ENCODE measurements at places on chromosomes 6 and 20.

- DNase-seq, result no peak
Observed at GRCh38 chr6:155066361-155066760, 71.2 kb downstream of the TIAM2 start.

- DNase-seq, result no peak
Observed at GRCh38 chr20:58256842-58257241, 28.4 kb upstream of the ANKRD60 start.

DNA sequence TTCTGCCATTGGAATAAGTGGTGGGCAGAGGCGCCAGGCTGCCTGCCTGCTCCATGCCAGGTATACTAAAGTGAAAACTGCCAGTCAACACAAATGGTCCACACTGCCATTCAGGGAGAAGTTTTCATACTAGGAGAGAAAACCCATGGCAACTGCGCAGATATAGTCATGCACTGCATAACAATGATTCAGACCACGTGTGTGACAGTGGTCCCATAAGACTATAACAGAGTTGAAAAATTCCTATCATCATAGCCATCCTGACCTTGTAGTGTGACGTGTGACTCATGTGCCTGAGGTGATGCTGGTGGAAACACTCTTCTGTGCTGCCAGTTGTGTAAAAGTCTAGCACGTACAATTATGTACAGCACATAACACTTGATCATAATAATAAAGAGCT lies 25.1 kb downstream of the ZC3H12D start:
- DNase-seq, result no peak

DNA sequence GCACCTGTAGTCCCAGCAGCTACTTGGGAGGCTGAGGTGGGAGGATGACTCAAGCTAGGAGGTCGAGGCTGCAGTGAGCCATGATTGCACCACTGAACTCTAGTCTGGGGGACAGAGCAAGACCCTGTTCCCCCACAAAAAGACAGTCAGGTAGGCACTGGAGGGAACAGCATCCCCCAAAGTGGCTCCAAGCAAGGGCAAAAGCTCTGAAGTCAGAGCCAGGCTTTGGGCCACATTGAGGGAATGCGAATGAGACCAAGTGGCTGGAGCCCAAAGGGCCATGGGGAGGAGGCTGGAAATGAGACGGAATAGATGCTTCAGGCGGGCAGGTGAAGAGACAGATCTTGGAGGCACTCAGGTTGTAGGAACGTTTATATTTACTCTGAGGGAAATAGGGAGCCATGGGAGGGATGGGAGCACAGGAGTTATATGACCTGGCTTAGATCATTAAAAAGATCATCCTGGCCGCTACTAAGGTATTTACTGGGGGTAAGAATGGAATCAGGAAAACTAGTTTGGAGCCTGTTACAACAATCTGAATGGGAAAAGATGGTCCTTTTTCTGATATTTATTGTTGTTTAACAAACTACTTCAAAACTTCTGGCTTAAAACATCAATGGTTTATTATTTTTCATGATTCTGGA lies 229.6 kb upstream of the ZNF217 start:
- DNase-seq, result no peak

GRCh38 chr6:120384671-120385070 lies 949.6 kb downstream of the TBC1D32 start:
- no peak for DNase-seq

GRCh38 chr20:46159101-46159897 lies 41.2 kb downstream of the CD40 start:
- no peak for DNase-seq

- no peak for DNase-seq
Observed at GRCh38 chr6:21355638-21356037, 237.9 kb upstream of the SOX4 start.

GRCh38 chr20:32807706-32808105 lies 12.0 kb upstream of the MAPRE1 start:
- no peak for DNase-seq

DNA sequence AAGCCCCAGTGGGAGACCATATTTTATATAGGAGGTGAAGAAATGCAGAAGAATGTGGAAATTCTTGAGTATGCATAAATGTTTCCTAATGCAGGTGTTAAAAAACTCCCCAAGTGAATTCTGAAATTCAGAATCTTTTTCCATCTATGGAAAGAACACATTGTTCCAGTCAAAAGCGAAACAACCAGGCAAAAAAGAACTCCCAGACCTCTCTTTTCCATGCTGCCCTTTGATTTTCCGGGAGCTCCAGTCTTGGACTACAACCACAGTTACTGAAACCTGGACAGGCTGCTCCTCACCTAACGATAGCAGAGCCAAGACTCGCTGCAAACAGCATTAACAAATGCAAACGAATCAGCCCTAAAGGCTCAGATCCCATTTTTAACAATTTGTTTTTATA lies 108.7 kb upstream of the CNKSR3 start:
- no peak for DNase-seq

DNA sequence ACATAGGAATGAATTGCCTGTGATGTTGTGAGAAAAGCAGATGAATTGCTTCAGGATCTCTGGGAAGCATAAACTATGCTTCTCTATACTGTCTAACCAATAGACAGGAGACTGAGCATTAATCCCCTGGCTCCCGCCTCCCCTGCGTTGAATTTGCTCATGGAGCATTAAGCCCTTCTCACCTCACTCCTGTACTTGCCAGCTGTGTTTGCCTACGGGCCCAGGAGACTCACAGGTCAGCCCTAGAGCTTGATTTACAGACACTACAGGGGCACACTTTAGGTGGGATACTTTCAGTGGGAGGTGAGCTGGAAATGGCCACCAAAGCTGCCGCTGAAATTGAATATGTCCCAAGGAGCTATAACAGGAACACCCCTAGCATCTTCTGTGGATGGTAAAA lies 418.7 kb downstream of the CBLN4 start:
- no peak for DNase-seq

GRCh38 chr20:11844691-11845090 lies 73.0 kb upstream of the BTBD3 start:
- DNase-seq, result no peak

DNA sequence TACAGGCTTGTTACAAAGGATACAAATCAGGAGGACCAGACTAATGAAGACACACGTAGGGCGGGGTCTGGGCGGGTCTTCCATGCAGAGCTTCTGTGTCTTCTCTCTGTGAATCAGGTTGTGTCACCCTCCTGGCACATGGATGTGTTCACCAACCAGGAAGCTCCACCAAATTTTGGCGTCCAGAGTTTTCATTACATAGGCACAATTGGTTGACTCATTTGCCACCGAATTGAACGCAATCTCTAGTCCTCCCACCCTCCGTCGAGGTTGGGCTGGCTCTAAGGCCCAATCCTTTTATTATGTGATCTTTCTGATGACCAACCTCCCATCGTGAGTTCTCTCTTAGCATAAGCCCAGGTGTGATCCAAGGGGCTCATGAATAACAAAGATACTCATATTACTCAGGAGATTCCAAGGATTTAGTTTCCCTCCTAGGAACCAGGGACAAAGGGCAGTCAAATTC lies 36.3 kb upstream of the DDR1 start:
- DNase-seq, result no peak

GRCh38 chr6:145632971-145633370 lies 102.3 kb downstream of the EPM2A start:
- DNase-seq, result no peak

- no peak for DNase-seq
Observed at GRCh38 chr6:27810768-27811450, 101.3 kb downstream of the OR2B2 start.

DNA sequence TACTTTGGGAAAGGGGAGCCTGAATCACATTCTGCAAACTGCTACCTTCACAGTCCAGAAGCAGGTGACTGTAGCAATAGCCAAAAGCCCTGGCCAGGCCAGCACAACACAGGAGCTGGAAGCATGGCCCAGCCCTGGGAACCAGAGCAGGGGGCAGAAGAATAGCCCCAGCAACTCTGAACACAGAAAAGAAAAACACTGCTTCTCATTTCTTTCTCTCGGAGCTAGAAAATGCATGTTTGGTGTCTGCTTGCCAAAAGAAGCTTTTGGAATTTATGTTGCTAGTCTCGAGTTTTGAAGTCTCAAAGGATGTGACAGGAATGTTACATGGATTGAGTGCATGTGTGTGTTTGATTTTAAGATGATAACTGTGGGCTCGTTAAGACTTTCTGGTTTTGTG lies 79.8 kb upstream of the SCAF8 start:
- no peak for DNase-seq

DNA sequence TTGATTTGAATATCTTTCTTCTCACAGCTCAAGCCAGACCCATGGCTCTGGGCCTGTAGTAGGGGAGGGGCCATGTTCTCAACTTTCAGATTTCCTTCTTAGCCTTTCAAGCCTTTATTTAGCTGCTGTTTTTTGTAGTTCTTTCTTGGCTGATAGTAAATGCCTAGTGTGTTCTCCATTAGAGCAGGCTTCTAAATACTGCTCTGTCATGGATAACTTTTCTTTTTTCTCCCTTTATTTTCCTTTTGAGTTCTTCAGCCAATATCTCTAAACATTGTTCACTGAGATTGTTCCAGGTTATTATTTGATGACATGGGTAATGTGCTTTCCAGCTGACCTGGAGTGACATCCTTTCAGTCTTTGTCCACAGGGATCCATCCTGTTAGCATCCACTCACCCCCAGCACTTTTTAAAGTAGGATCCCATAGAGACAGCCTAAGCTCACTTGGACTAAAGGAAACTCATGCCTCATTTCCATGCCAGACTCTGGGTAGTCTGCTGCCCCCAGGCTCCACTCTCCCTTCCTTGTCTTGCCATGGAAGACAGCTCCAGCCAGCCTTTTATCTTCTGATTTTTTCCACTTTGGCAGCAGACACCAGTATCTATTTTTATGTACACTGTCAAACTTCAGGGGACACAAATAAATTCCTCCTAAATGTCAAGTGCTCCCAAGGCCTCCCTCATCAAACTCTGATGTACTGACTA lies 645.6 kb downstream of the RNF144B start:
- DNase-seq, result no peak

DNA sequence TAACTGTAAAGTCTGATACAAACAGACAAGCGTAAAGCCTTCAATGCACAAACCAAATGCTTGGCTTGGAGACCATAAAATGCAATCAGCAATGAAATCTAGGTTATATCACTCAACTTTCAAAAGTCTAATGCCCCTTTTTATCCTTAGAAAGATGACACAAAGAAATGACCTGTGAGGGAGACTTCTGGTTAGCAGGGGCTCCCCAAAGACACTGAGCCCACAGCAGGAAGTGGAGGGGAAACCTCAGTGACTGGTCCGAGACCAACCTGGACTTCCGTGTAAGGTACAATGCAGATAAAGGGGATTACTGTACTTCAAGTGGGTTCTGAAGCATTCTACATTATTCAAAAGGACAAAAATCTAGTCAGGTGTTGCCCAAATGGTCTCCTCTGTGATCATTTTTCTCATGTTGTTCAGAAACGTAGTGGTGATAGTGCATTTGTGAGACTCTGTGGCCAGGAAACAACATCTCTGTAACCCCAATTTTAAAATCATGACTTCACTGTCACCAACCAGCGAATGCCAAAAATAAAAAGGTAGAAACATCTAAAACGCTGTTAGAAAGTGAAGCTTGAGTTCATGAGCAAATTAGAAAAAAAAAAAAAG lies 88.2 kb downstream of the HIVEP2 start:
- peak; percentile 62 for DNase-seq

DNA sequence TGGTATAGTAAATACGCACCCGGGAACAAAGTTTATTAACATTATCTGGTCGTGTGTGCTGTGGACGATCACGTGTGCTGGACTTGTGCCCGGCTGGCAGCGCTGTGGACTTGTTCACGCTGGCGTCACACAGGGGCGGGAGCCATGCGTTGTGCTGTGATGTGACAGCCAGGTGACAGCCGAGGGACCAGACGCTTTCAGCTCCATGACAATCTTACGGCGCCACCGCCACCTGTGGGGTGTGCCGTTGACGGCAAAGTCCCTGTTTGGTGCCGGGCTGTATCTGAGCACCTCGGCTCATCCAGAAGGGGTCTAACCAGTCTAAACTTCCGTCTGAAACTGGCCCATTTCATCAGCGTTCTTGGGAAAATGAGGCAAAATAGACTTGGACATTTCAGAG lies 25.2 kb downstream of the DLL1 start:
- DNase-seq, result no peak

DNA sequence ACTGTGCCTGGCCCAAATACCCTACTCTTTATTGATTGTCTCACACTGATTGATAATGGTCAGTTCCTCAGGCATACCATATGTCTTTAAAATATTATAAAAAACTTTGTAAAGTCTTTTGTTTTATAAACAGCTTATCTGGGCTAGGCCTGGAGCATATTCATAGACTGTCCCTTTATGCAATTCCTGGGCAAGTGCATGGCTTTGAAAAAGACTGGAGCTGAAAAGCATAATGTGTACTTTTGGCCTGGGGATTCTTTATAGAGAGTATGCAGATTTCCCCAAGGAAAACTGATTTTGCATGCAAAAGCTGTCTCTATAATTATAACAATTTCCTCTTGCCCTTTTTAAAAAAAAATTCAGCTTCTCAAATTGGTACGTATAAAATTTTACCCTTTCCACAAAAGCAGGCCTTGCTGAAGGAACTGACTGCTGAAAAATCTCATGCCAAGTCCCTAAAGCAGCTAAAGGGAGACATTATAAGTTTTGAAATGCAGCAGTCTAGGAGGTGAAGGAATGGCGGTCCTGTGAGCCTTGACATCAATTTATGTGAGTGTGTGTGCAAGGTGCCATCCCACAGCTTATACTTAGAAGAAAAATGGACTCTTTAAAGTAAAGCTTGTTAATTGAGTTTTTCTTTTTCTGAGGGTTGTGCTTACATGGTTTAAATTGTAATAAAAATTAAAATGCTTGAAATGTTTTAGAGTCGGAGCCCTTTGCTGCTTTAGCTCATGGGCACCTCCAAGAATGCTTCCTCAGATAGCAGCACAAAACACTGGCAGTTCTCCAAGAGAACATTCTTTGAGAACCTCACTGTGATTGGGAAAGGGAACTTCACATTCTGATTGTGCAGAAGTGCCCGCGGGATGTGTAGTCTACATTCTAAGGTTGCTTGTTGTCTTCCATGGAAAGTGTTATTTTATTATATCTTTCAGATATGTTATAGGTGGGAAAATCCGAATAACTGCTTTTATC lies 43.9 kb downstream of the PLCB4 start:
- no peak for DNase-seq

DNA sequence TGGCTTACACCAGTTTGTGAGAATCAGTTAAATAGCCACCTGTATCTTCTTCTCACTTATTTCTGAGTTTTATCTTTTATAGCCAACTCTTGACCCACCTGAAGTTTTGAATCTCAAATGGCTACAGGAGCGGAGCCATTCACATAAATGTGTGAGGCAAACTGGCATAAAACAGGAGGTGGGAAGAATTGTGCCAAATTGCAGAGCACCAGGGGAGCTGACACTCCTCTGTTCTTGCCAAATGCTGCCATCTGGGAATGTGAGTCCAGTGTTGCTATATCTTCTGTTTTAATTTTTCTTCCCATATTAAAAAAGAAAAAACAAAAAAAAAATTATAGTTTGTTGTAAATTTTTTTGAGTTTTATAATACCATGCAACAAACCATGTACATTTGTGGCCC lies 17.0 kb upstream of the RNF146 start:
- DNase-seq, result no peak

DNA sequence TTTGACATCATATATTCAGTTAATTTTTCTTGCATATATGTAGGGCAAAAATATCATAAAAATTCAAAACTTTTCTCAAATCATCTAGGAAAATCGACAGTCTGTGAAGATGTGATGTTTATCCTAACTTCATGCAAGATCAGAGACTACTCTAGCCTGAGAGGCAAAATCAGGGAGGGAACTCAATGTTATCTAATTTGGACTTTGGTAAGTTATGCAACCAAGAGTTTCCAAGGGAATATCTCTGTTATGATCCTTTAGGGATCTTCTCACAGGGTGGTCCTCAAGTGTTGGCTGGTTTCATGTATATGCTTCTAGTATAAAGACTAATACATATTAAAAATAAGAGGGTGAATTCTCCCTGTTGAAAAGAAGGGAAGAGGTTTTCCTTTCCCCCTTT lies 723.9 kb downstream of the KHDRBS2 start:
- no peak for DNase-seq

GRCh38 chr6:47288267-47289090 lies 21.2 kb downstream of the TNFRSF21 start:
- DNase-seq, result no peak
